Stimulated activated CD8-positive, alpha-beta memory T cell treated with anti-CD3 and anti-CD28 coated beads, Interleukin-2, amount 100 ng/mL, for 1 hour (primary cell): ENCODE measurements at places on chromosomes 11 and 22.

DNA sequence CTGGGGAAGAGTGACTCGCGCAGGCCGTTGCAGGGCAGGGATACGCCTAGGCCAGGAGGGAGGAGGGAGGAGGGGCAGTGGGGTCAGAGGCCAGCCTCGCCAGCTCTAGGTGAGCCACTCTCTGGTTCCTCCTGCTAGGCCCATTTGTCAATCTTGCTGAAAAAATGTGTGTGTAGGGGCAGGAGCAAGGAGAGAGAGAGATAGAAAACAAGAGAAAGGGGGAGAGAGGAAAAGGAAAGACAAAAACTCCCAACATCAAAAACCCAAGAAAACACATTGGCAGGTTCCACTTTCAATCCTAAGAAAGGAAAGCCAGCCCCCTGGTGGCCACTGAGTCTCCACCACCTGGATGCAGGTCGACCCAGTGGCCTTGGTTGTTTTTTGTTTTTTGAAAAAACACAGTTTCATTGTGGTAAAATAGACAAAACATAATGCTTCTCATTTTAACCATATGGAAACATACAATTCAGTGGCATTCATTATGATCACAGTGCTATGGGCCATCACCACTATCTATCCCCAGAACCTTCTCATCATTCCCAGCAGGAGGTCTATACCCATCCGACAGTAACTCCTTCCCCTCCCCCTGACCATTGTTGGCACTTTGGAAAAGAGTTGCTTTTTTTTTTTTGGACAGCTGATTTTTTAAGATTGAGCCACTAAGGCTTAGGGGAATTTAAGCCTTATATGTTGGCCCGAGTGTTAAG lies 10.9 kb downstream of the OMP start:
- DNase-seq, result no peak

DNA sequence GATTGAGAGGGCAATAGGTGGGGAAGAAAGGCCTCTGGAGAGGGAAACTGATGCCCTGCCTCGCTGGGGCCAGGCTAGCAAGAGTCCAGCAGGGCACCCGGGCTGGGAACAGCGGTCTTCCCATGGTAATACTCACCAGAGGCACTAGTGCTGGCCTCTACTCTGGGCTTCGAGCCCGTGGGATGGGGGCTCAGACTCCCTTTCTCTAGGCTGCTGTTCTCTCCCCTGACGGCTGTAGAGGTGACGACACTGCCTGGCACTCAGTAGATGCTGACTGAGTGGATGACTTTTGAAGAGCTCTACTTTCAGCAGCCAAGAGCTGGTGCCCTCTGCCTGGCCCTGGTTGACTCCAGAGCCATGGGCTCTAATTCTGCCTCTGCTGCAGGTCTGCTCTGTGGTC lies 818 bp upstream of the C1QTNF4 start:
- DNase-seq, result no peak

DNA sequence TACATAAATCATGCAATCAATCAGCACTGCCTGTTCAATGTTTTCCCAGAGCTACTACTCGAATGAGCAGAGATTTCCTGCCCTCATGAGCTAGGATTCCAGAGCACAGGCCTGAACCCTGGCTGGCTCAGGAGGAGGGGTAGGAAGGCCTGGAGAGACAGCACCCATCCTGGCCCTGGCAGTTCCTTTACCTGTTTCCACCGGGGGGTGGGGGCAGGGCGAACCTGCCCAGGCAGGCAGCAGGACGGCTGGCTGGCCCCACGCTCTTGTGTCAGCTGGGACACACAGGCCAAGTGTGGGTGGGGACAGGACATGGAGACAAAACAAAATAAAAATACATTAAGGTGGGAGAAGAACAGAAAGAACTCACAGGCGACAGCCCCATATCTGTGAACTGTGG lies 109.8 kb upstream of the BID start:
- DNase-seq, result no peak

DNA sequence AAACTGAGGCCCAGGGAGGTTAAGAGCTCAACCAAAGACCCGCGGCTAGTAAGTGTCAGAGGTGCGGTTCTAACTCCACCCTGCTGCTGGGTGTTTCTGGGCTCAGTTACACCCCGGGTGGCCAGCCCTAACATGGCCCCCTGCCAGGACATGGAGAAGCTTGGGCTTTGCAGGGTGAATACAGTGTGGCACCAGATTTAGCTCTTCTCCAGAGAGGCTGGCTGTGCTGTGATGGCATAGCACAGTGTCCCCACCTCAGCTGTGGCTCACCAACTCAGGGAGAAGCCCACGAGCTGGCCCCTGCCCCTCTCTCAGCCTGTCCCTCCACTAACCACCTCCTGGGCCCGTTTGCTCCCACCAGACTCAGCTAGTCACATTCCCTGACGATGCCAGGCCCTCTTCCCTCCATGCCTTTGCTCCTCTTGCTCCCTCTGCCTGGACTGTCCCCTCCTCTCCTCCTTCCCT lies 7.0 kb downstream of the UCP3 start:
- no peak for DNase-seq

GRCh38 chr11:73578592-73579185 lies 19.2 kb downstream of the FAM168A start:
- no peak for DNase-seq

- no peak for DNase-seq
Measured at GRCh38 chr11:102837156-102837555, 6.3 kb downstream of the MMP3 start.

- DNase-seq, result no peak
Measured at GRCh38 chr22:41603873-41604332, 14.3 kb upstream of the PMM1 start.

GRCh38 chr22:40030026-40030757 lies 35.4 kb downstream of the FAM83F start:
- DNase-seq, result no peak

DNA sequence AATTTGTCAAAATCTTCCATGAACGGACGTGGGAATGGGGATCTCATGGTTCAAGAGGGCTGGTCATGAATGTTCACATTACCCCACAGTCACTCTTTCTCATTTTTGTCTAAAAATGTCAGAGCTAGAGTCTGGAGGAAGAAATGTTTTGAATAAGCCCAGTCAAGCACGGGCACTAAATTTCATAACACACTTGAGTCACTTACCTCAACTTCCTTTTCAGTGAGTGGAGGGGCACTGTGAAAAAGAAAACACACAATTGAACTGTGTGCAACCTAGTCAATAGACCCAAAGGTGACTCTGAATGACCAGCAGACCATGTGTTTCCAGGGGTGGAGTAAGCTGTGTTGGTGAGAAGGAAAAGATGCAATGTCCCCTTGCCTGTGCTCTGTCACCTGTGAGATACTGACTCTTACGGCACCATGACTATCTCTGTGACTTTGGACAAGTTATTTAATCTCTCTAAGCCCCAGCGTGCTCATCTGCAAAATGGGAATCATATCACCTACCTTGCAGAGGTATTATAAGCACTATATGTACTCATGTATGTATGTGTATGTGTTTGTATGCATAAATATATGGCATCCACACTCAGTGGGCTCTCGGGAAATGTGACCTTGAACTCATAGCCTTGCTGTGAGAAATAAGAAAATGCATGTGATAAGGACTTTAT lies 38.2 kb upstream of the LYVE1 start:
- no peak for DNase-seq

- no peak for DNase-seq
Measured at GRCh38 chr11:111300569-111300968, 2.2 kb downstream of the POU2AF3 start.

- DNase-seq, result no peak
Measured at GRCh38 chr11:134634897-134635831, 223.1 kb upstream of the B3GAT1 start.
